ENCODE measurements at places on chromosomes 12 and 14.

DNA sequence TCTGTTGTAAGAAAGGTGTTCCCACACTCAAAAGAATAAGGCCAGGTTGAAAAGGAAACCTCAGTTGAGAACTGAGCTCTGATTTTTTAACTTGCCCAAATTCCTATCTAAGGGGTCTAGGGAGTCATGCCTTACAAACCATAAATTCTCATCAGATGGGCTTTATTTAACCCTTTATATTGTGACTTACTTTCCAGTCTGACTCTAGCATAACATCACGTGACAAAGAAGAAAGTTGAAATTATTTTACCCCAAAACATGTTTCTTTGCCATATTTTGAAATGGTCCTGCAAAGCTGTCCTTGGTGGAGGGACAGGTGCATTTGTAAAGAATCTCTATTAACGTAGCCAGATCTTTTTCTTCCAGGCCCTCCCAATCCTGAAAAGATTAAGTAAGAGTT, 411.7 kb downstream of the GALC start:
- no peak for DNase-seq

GRCh38 chr12:112304436-112304835, 77.8 kb downstream of the HECTD4 start:
- no peak for DNase-seq

GRCh38 chr12:47350062-47350408, 270.3 kb upstream of the AMIGO2 start:
- DNase-seq: no peak

- DNase-seq: no peak
These were observed 2.8 kb downstream of the MAP4K5 start for GRCh38 chr14:50529288-50530179.

- DNase-seq: no peak
These were observed 513.4 kb downstream of the MED13L start for GRCh38 chr12:115763982-115764621.

GRCh38 chr12:1469070-1469469, 125.3 kb downstream of the FBXL14 start:
- DNase-seq: no peak

DNA sequence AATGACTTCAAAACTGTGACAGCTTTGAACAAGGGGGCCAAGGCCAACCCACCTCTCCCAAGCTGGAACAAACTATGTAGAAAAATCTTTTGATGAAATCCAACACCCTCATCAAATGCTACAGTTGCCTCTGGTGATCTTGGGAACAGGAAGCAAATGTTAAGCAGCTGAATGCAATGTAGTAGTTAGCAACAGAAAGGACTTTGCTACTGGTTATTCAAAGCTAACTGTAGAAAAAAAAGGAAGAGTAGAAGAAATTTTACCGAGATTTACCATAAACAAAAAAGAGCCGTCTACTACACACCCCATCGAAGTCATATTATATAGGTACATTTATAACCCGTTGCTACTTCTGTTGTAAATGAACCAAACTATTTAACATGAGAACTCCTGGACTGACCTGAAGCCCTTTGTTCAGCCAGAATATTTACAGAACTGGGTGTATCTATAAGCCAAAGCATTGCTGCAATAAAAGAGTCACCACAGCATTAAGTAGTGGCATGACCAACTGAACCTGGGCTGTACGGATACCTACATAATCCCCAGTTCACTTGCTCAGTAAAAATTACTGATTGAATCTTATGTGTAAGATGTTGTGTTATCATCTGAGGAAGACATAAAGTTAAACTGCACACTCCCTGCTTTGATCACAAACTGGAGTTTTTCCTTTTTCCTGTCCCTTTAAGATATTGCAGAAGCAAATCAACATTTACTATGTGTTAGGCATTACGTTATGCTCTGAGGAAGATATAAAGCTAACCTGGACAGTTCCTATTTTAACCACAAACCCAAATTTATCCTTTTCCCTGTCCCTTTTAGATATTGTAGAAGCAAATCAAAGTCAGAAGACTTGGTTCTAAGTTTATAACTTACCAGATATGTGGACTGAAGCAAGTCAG, 25.1 kb downstream of the SYNJ2BP start:
- no peak for DNase-seq
